ENCODE measurements at places on chromosomes 4 and X. TPM values are rescaled to one million over a fixed set of nuclear protein-coding genes. Genes with fewer than 3 reads are reported as not detected.

RASGEF1B gene
- not detected for polyA plus RNA-seq

USP53 gene
- polyA plus RNA-seq = 14.9 TPM

GAGE2A gene
- polyA plus RNA-seq = not detected

FAM9C gene
- polyA plus RNA-seq = 2.6 TPM
